ENCODE measurements at places on chromosomes 2 and 18.

- no peak for DNase-seq
Measured at GRCh38 chr2:224922142-224922727, 120.0 kb downstream of the DOCK10 start.

GRCh38 chr2:147273628-147274027 is 571.2 kb upstream of the ACVR2A start:
- no peak for DNase-seq

- no peak for DNase-seq
Measured at GRCh38 chr18:79905389-79905911, 46.0 kb downstream of the SLC66A2 start.

GRCh38 chr2:164084066-164084465 is 348.3 kb upstream of the FIGN start:
- DNase-seq: no peak

DNA sequence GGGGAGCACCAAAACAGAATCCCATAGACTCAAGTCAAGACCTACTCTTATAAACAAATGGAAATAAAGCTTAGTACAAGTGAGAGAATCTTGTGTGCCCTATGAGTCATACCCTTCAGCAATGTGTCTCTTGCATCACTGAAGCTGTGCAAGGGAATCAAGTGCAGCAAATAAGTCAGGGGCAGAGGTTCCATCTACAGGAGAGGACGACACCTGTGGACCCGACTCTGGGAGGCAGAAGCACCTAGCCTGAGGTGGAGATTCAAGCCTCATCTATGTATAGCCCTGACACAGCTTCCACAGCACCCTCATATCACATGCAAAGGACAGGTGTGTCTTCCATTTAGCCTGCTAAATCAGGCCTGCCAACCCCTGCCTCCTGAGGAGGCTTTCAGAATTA is 298.2 kb downstream of the CNTNAP5 start:
- DNase-seq: no peak
